DMS79 (cell line): ENCODE measurements at places on chromosomes 1 and 21.

DNA sequence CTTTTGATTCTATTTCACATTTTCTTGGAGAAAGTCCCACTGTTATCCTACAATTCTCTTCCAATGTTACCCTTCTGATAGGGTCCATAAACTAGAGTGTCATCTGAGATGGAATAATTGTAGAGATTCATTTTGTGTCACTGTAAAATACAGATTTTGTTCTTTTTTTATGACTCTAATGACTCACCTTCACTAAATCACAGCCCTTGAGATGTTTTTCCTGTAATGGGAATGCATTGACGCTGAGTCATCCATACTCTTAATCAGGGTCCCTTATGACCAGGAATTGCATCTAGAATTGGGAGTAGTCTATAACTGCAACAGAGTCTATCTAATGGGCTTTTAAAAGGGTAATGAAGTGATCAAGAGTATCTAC is 315.5 kb downstream of the TGFB2 start:
- DNase-seq = no peak

DNA sequence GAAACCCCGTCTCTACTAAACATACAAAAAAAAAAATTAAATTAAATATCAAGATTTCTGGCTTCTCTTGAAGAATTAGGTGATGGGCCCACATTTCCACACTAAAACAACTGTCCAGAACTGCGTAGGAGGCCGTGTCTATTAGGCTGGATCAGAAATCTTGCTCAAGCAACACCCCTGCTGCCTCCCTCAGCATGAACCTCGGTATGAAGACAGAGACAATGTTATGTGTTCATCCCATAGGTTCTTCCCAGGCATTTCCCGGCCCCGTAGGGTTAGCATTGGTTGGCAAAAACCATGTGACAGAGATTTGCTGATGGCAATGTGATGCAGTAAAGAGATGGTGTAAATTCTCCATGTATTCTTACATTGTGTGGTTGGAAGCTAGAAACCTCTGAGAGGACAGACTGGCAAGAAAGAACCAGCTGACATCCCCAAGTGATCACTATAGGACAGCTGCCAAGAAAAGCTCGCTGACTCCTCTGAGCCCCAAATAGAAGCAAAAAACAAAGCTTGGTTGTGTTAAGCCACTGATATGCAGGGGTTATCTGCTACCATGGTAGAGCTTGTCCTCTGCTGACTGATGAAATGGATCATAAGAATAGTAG is 34.5 kb downstream of the EBNA1BP2 start:
- DNase-seq = no peak

DNA sequence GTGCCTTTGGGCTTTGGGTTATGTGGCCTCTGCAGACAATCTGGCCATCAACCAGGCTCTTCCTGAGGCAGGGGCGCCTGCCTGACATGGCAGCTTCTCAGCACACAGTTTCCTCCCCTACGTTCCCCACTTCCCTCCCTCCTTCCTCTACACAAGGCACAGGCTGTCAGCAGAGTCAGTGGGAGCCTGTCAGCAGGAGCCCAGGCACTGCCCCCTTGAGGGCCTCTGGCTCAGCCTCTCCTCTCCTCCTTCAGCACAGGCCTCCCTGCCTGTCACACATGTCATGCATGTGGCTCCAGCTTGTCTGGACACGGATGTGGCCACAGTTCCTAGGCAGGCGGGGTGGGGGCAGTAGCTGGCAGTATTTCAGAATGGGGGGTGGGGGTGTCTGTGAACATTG is 52.2 kb upstream of the ARTN start:
- DNase-seq = no peak

DNA sequence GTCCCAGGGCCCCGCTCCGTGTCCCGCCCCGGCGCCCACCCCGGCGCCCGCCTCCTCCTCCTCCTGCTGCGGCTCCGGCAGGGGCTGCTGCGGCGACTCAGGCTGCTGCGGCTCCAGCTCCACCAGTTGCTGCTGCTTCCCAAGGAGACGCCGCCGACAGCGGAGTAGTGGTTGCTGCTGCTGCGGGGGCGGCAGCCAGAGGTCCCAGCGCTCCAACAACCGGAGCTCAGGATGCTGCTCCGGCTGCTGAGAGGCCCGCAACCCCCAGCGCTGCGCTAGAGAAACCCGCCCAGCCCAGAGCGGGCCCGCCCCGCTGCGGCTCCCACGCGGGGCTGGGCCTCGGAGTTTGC is 1.1 kb downstream of the CRCT1 start:
- DNase-seq = no peak

DNA sequence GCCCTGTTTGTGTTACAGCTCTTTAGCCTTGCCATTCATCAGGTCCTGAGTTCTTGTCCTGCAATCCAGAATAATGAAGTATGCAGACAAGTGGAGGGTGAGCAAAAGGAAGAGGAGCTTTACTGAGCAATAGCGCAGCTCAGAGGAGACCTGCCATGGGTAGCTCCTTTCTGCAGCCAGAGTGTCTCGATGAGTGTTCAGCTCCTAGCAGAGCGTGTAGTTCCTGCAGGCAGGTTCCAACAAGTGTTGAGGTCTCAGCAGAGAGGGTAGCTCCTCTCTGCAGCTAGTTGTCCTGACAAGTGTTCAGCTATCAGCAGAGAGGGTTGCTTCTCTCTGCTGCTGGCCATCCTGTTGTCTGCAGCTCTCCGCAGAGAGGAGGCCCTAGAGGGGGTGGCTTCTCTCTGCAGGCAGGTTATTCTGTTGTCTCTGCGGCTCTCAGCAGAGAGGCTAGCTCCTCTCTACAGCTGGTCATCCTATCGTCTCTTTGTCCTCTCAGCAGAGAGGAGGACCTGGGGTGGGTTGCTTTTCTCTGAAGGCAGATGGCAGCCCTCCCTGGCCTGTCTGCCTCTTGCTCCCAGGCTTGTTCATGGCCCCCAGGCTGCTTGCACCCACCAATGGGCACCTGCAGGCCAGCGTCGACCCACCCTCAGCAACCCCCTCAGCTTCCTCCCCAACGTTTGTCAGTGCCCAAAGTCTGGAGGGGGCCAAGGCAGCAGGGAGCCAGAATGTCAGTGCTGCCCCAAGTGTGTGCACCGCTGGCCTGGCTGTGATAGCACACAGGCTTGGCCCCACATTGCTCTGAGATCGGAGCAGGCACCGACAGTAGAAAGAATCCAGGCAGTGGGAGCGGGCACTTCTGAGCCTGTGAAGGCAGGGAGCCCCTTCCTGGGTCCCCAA is 112.5 kb upstream of the RUNX3 start:
- no peak for DNase-seq

- no peak for DNase-seq
Measured at GRCh38 chr1:217747156-217747769, 116.1 kb downstream of the SPATA17 start.

DNA sequence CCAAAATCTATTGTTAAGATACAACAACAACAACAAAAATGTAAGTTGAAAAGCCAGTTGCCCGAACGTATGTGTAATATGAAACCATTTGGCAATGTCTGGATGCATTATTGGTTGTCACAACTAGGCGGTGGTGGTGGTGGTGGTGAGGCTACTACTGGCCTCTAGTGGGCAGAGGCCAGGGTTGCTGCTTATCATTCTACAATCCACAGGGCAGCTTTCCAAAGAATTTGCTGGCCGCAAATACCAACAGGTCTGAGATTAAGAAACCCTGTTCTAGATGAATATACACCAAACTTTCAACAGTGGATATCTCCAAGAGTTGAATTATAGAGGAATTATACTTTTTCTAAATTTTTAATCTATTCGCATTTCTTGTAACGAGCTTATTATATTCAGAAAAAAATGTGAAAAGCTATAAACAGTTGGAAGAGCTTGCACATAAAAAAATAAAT is 26.8 kb upstream of the ZNF697 start:
- peak; percentile 66 for DNase-seq

GRCh38 chr1:203112475-203112874 is 15.1 kb upstream of the ADORA1 start:
- no peak for DNase-seq

DNA sequence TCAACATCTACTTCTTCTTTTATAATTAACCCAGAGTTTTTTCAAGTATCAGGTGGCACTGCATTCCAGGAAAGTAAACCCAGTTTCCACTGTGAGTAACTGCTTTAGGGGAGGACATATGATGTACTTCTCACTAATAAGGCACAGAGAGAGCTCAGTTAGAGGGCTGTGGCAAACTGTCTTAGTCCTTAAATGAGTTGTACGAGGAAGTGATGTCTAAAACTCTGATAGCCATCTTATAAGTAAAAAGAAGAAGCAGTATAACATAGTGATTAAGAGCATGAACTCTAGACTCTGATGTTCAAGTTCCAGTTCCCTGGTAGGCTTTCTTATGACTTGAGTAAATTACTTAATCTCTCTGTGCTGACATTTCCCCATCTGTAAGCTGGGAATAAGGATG is 58.7 kb upstream of the PTGS2 start:
- no peak for DNase-seq

- no peak for DNase-seq
Measured at GRCh38 chr1:36557041-36558000, 74.6 kb upstream of the CSF3R start.

- DNase-seq = no peak
Measured at GRCh38 chr1:231395998-231396390, 26.1 kb downstream of the EGLN1 start.
